ENCODE measurements at places on chromosomes 12 and 14.

DNA sequence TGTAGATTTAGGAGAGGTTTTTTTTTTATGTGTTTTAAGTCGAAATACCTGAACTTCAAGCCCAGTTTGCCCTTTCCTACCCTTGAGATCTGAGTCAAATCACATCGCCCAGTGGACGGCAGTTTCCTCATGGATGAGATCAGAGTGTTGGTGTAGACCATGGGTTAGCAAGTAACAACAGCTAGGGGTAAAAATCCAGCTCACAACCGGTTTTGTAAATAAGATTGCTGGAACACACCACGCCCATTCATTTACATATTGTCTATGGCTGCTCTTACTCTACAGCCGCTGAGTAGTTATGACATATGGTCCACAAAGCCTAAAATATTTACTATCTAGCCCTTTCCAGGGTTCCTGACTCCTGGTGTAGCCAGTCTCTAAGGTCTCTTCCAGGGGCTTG is 158.5 kb upstream of the PLEKHG7 start:
- DNase-seq, result no peak

- DNase-seq, result no peak
These were observed 2.8 kb downstream of the ASB2 start for GRCh38 chr14:93973607-93974006.

DNA sequence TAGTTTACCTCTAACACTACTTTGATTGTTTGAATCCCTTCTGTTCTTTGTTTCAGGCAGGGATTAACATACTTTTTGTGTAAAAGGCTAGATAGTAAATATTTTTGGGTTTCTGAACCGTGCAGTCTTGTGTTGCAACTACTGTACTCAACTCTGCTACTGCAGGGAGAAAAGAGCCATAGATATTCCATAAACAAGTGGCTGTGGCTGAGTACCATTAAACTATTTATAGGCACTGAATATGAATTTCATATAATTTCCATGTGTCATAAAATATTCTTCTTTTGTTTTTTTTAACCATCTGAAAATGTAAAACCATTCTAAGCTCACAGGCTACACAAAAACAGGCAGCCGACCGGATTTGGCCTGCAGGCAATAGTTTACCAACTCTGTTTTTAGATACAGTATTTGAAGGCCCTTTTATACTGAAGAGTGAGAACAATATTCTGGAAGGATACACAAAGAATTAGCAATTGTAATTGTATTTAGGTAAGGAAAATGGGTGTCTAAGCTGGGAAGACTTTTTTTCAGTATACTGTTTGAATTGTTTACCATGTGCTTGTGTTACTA is 15.7 kb downstream of the NR1H4 start:
- no peak for DNase-seq

GRCh38 chr14:23132970-23133369 is 13.9 kb upstream of the CEBPE start:
- DNase-seq, result no peak

GRCh38 chr14:48250575-48250974 is 575.2 kb upstream of the MDGA2 start:
- DNase-seq, result no peak

GRCh38 chr12:4273652-4274395 is at the start of gene CCND2:
TSS of gene CCND2 (plus strand) at chr12:4273762. CDS start at chr12:4274041, 279 bp downstream.
- DNase-seq, result peak; percentile 82

DNA sequence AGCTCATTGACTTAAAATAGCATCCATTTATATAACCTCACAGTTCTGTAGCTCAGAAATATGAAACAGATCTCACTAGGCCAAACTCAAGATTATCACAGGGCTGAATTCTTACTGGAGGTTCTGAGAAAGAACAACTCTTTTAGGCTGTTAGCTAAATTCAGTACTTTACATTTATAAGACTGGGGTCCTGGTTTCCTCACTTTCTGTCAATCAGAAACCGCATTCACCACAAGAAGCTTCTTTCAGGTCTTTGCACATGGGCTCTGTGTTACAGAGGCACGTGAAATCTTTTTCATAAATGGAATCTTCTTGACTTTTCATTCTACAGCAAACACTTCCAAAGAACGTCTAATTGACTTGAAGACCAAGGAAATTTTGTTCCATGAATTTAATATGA is 876.3 kb upstream of the FOXG1 start:
- DNase-seq, result no peak

DNA sequence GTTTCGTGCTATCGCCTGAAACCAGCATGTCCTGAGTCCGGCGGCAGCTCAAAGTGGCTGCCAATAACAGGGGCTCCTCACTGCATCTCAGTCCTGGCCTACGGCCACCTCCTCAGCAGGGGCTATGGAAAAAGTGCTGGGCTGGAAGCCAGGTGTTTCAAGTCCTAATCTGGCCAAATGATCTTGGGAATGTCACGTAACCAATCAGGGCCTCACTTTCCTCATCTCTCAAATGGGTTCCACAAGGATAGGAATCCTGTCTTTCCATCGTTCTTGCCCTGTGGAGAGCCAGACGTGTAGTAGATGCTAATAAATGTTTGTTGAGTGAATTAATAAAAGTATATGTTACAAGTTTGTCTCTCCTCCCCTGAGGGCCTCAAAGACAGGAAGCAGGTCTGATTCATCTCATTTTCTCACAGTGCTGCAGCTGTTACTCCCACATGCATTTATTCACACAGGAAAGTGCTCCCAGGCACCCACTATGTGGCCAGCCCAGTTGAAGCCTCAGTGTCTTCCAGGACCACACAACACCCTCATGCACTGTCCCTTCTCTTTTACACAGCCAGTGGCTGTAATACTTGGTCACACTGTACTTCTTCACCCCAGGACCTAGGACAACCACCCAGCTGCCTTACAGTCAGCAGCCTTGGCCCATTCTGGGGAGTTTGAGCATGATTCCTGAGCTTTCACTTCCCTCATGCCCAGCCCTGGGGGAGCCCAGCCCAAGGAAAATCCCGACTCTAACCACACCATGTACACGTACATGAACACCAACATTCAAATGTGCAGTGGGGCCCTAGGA is 5.0 kb downstream of the CMKLR1 start:
- peak; percentile 24 for DNase-seq

DNA sequence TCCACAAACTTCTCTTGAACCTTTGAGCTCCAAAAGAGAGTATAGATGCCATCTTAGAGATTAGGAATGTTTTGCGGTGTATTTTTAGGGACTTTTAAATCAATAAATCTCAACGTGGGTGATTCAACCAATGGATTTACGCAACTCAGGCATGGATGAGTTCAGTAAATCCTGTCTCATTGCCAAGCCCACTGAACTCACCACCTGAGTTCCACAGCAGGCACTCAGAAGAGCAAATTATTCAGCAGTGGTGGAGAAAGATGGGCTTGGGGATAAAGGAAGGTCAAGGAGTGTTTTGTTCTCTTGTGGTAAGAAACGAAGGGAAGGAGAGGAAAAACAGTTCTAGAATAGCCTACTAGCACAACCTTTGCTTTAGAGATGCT is 68.7 kb upstream of the HMGA2 start:
- no peak for DNase-seq

DNA sequence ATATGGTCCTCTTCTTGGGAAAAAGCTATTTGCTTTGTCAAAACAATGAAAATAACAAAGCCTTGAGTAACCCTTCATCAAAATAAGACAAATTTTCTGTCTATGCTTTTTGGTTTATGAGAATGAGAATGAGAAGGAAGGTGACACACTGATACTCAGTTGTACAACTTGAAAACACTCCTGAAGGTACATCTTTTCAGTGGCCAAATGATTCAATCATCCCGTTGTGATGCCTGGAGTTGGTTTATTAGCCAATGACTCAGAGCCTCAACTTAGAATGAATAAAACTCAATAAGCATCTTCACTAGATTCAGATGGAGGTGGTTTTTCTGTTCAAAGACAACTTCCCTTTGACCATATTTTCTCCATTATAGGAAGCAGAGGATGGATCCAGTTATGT is 7.8 kb upstream of the CALM1 start:
- DNase-seq, result no peak

- no peak for DNase-seq
These were observed 1482.5 kb upstream of the TMEM132C start for GRCh38 chr12:126784328-126784921.

- DNase-seq, result no peak
These were observed 8.4 kb downstream of the GPRC5A start for GRCh38 chr12:12899530-12900380.

- DNase-seq, result no peak
These were observed 102.4 kb upstream of the ATF1 start for GRCh38 chr12:50661300-50662115.

DNA sequence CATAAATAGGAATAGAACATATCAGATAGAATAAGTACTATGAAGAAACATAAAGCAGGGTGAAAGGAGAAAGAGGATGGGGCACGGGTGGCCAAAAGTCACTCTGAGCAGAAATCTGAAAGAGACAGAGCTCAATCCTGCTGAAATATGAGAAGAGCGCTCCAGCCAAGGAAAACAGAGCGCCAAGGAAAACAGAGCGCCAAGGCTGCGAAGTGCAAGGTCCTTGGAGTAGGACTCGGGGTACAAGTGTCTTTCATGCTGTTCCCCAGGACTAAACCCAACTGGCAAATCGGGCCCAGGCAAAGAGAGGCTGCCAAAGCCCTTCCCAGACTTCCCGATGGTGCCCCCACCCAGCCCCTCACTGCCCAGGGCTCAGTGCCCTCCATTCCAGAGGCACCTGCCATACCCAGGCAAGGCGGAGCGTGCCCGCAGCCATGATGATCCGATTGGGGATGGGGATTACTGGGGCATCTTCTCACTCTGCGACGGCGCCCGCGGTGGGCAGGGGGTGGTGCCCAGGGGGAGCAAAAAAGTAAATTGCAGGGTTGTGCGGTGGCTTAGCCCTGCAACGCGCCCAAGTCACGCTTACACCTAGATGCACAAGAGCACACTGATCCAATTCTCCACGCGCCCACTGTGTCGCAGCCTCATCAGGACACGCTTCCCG is 1.7 kb downstream of the LTBP2 start:
- no peak for DNase-seq

- no peak for DNase-seq
These were observed 6.0 kb downstream of the KRT2 start for GRCh38 chr12:52645982-52646381.

DNA sequence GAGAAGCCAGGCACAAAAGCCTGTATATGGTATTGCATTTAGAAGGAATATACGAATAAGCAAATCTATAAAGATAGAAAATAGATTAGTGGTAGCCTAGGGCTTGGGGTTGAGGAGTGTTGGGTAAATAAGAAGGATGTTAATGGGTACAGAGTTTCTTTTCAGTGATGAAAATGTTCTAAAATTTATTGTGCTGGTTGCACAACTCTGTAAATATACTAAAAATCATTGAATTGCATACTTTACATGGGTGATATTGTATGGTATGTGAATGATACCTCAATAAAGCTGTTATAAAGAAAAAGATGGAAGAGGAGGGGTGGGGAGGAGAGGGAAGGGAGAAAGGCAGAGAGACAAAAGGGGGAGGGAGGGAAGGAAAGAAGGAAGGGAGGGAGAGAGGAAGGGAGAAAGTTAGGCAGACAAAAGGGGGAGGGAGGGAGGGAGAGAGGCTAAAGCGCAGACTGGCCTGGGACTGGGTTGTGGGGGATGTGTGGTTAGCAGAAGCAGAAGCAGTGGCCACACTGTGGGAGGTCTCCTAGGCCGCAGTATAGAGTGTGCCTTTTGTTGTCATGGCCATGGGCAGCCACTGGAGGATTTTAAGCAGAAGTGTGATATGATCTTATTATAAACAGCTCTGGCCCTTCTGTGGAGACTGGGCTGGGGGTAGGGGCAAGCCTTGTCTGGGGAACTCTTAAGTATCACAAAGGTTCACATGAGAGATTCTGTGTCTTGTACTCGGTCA is 73.6 kb upstream of the ELK3 start:
- DNase-seq, result peak; percentile 51

GRCh38 chr12:113900716-113901115 is 65.4 kb downstream of the RBM19 start:
- no peak for DNase-seq

DNA sequence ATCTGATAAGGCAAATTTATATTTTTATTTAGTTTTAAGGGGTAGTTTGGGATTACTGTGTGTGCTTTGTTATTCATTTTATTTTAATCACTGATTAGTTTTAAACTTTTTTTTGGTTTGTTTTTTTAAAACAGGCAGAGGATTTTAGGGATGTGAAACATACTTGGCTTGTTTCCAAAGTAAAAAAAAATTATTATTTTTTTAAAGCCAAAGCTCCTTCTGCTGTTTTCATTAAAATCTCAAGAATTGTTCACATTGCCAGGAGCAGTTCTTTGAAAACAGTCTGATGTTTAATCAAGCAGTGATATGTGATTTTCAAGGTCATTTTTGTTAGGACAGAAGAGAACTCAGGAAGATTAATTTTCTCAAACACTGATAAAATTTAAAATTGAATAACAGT is 11.2 kb downstream of the TTC8 start:
- DNase-seq, result no peak

DNA sequence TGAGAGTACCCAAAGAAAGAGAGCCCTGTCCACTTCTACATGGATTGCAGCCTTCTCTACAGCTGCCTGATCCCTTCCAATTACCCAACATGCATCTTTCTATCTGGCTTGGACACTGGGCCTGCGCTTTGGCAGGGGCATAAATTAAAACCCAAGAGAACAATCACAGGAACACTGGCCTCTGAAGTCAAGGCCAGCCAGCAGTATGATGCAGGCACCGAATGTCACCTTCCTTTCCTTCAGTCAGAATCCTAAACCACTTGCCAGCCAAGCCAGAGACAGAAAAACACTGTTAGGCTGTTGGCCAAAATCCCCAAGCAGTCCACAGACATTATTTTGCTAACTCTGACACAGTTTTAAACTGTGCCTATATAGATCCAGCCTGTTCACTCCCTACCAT is 113.7 kb downstream of the DUSP6 start:
- no peak for DNase-seq

- no peak for DNase-seq
These were observed 135.8 kb downstream of the SLC8A3 start for GRCh38 chr14:70052990-70053389.

- DNase-seq, result no peak
These were observed 158.3 kb upstream of the BMP4 start for GRCh38 chr14:54114941-54115340.

- no peak for DNase-seq
These were observed 52.8 kb upstream of the EML1 start for GRCh38 chr14:99740411-99740810.

Data from CD4-positive, alpha-beta T cell treated with Interleukin-4 for 1 hour (primary cell).